Activated naive CD8-positive, alpha-beta T cell treated with anti-CD3 and anti-CD28 coated beads for 36 hours (primary cell): ENCODE measurements at places on chromosomes 13 and 19.

GRCh38 chr13:47843005-47843404, 158.1 kb downstream of the SUCLA2 start:
- no peak for DNase-seq

- no peak for DNase-seq
Measured at GRCh38 chr19:40690050-40690692, at the start of gene NUMBL. Gene NUMBL, minus strand, starts transcription at chr19:40690651. Its CDS starts 168 bp downstream, at chr19:40690483.

- no peak for DNase-seq
Measured at GRCh38 chr19:7661744-7662538, 6.9 kb upstream of the RETN start.

DNA sequence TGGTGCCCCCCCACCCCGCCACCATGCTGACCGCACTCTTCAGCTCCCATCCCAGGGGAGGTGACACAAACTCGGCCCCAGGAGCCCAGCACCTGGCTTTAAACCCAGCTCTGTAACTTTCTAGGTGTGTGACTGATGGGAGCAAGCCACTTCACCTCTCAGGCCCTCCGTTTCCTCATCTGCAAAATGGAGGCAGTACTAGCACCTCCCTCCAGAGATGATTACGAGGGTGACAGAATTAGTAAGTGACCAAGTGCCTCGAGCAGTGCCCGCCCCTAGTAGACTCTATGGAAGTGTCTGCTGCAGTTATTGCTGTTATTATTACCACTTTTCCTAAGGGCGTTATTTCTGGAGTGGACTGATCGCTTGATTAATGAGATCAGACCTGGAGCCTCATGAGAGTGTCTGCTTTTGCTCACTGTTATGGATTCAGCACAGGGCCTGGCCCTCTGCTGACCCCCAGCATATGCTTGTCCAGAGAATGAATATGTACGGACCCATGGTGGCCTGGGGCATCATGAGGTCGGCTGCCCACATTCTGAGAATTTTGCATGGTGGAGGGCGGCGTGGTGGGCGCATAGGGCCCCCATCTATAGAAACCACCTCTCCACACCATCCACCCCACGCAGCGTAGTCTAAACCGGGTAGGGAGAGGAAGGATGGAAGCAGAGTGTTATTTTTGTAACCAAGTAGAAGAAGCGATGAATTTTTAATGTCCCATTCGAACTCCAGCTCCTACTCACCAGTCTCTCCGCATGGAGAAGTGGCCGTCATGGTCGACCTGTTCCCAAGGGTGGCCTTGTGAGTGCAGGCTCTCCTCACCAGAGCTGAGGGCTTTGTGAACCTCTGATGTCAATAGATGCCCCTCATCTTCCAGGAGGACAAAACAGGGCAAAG, 48.2 kb downstream of the CAPN12 start:
- no peak for DNase-seq

DNA sequence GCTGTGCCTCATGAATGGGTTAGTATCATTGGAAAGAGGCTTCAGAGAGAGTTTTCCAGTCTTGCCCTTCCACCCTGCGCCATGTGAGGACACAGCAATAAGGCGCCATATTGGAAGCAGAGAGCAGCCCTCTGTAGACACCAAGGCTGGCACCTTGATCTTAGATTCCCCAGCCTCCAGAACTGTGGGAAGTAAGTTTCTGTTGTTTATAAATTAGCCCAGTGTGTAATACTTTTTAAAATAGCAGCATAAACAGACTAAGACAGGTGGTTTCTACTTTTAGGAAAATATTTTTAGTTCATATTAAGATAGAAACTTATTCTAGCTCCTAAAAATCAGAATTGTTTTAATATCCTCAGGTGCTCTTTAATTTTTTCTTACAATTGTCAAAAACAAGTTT, 117.9 kb downstream of the TM9SF2 start:
- no peak for DNase-seq

DNA sequence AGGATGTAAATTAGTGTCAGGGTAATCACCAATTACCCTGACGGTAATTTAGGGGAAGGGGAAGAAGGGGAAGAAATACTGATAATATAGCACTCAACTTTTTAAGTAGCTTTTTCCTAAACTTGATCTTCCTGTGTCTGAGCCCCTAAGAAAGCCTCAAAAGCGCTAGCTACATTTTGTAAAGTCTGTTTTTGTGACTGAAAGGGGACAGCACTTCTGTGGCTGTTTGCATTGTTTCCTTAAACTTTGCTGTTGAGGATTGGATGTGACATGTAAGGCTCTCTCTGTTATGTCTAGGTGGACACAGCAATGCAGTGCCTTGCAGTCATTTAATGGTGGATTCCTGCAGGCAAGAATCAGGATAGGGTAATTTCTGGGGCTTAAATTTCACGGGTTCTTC, 42.8 kb downstream of the SPATA13 start:
- no peak for DNase-seq

DNA sequence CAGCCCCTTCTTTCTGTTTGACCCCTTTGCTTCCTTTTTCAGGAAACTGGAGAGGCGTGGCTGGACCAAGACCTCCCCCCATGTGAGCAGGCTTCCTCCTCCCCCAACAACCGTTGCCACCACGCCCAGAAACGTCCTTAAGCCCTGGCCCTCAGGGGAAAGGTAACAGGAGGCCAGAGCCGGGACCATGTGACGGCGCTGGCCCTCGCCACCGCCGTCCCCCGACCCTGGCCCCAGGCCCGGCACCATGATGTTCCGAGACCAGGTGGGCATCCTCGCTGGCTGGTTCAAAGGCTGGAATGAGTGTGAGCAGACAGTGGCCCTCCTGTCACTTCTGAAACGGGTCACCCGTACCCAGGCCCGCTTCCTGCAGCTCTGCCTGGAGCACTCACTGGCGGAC, 14.4 kb downstream of the SAMD4B start:
- DNase-seq = no peak

DNA sequence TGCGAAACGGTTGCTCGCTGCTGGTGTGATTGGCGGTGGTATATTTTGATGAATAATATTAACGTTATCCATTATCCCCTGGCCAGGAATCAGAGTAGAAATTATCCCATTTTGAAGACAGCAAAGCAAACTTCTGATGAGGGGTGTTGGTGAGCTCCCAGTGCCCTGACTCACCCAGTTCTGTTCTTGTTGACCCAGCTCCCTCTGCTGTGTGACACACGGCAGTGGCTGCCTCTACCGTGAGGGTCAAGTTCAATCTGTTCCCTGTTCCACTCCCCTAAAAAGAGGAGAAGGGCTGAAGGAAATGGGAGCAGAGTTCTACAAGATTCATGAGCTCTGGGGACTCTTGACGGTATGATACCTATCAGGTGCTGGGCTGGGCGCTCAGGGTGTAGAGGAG, 2.0 kb downstream of the CAMSAP3 start:
- DNase-seq = no peak

DNA sequence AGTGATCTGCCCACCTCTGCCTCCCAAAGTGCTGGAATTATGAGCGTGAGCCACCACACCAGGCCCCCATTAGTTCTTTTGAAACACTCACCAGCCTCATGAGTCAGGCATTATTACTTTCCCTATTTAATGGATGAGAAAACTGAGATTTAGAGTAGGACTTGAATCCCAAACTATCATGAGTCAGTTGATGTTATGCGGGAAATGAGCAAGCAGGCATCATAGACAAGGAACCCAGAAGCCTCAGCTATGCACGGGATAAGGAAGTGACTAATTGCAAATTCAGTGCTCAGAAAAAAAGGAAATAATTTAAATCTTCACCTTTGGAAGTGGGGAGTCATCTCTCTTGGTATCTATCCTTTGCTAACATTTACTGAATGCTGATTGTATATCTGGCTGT, 217.5 kb downstream of the ABCC4 start:
- DNase-seq = no peak

DNA sequence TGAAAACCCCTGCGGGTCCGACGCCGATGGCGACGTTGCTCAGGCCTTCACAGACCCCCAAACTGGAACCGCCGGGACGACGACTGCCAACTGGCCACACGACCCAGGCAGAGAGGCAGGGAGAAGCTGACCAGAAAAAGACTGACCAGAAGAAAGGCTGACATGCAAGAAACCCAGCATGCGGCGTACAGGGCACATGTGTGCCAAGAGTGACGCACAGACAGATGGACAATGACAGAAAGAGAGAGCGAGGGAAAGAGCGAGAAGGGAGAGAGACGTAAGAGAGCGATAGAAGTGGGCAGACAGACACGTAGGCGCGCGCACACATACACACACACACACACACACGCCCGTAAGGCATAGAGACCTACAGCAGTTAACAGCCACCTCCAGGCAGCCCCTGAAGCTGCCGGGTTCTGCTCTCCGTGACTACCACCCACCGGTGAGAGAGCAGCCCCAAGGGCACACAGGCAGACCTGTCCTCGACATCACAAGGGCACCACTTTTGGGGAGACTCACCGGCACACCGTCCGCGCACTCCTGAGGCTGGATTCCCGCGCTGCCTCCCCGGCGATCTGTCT, 67.2 kb upstream of the ZNF527 start:
- DNase-seq = no peak

- no peak for DNase-seq
Measured at GRCh38 chr13:80121038-80121437, 219.9 kb downstream of the SPRY2 start.

GRCh38 chr13:102033857-102034331, 368.0 kb downstream of the FGF14 start:
- DNase-seq = no peak

DNA sequence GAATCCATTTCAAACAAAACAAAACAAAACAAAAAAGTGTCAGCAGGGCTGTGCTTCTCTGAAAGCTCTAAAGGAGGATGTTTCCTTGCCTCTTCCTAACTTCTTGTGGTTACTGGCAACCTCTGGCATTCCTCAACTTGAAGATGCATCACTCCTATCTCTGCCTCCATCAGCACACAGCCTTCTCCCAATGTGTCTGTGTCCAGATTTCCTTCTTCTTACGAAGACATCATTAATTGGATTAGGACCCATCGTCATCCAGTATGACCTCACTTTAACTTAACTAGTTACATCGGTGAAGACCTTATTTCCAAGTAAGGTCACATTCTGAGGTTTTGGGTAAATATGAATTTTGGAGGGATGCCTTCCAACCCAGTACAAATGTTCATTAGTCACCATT, 33.8 kb upstream of the GTF2F2 start:
- no peak for DNase-seq

GRCh38 chr13:36752673-36753072, 66.3 kb upstream of the RFXAP start:
- no peak for DNase-seq

DNA sequence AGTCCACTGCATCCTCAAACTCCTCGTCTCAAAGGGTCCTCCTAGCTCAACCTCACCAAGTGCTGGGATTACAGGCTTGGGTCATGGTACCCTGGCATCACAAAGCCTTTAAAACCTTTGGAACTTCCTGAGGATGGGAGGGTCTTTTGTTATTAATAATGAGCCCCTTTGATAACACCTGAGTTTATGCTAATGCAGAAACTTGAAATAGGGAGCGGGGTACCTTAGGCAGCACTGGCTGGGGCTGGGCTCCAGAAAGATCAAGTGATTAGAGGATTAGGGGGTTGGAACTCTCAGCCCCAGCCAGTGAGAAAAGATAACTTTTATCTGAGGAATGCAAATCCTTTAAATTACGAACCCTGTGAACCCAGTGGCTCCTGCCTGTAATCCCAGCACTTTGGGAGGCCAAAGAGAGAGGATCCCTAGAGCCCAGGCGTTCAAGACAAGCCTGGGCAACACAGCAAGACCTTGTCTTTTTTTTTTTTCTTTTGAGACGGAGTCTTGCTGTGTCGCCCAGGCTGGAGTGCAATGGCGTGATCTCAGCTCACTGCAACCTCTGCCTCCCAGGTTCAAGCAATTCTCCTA, 9.3 kb upstream of the PSPC1 start:
- no peak for DNase-seq

DNA sequence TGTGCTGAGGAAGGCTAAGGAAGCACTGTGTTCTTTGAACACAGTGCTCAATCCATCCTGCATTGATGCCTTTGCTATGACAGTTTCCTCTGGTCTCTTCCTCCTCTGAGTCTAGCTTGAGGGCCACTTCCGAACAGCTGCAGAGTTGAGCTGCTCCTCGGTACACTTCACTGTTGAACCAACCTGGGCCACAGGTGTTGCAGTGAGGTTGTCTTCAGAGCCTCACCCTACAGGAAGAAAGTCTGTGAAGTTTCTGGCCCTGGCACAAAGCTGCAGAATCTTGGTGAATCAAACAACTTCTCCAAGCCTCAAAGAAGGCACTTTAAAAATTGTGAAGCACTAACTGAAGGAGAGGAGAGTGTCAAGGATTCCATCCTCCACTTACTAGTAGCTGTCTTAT, 394.0 kb downstream of the KCNRG start:
- no peak for DNase-seq

- no peak for DNase-seq
Measured at GRCh38 chr13:91014696-91015095, 332.8 kb upstream of the MIR17HG start.

GRCh38 chr19:40982594-40983101, 8.4 kb upstream of the CYP2B6 start:
- no peak for DNase-seq
